LHCN-M2 (cell line): ENCODE measurements at places on chromosomes 2 and 18. TPM values are rescaled to one million over a fixed set of nuclear protein-coding genes. Genes with fewer than 3 reads are reported as not detected.

DNA sequence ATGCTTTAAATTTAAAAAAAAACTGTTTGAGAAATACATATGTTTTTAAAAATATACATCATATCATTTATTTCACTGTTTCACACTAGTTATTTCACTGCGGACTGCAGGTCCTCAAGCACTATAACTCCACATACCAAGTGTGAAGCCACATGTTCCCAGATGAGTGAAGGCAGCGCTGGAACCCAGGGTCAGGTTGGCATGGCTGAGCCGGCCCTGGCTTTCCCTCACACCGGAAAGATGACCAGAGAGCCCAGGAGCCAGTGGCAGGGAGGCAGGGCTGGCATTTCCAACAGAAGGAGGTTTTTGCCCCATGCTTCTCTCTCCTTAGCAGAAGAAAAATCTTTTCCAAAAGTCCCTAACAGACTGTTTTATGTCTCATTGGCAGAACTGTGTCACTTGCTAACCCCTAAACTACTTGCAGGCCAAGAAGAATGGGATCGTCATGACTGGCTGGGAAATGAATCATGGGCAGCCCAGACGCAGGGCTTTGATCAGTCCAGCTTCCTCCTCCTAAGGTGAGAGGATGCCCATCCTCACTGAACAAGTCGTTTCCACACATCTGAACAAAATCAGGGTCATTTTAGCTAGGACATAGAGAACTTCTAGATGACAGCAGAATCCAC, 287.6 kb upstream of the HNRNPA3 start:
- no peak for DNase-seq

DNA sequence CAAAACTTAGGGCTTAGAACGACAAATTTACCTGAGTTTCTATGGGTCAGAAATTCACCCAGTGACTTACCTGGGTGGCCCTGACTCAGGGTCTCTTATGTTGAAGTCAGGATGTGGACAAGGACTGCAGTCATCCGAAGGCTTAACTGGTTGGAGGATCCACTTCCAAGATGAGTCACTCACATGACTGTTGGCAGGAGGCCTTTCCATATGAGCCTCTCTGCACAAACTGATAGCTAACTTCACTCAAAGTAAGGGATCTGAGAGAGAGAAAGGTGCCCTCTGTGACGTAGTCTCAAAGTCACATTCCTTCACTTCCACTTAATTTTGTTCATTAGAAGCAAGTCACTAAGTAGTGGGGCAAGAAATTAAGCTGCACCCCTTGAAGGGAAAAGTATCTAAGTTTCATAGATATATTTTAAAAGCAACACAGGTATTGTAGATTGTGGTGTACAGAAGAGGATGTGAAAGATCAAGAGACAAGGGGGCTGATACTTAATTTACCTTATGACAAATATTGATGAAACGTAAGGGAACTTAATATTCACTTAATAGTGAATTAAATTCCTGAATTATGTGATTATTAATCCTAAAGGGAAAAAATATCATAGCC, 48.4 kb downstream of the TANK start:
- DNase-seq, result peak; percentile 84

GRCh38 chr18:23837591-23837990, 148.3 kb downstream of the LAMA3 start:
- peak; percentile 69 for DNase-seq

DNA sequence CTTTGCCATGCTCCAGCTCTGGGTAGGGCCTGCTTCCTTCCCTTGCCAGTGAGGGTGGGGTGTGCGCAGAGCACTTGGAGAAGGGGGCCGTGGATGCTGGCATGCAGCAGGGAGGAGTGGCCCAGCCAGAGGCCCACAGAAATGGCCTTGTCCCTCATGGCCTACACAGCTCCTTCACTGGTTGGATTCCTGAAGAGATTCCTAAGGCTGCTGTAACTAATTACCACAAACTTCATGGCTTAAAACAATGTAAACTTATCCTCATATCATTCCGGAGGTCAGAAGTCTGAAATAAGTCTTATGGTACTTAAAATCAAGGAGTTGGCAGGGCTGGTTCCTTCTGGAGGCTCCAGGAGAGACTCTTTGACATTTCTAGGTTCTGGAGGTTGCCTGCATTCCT, 195.2 kb downstream of the GLI2 start:
- DNase-seq, result no peak

- peak; percentile 45 for DNase-seq
Measured at GRCh38 chr2:176079831-176080539, 3.8 kb downstream of the EVX2 start.

DNA sequence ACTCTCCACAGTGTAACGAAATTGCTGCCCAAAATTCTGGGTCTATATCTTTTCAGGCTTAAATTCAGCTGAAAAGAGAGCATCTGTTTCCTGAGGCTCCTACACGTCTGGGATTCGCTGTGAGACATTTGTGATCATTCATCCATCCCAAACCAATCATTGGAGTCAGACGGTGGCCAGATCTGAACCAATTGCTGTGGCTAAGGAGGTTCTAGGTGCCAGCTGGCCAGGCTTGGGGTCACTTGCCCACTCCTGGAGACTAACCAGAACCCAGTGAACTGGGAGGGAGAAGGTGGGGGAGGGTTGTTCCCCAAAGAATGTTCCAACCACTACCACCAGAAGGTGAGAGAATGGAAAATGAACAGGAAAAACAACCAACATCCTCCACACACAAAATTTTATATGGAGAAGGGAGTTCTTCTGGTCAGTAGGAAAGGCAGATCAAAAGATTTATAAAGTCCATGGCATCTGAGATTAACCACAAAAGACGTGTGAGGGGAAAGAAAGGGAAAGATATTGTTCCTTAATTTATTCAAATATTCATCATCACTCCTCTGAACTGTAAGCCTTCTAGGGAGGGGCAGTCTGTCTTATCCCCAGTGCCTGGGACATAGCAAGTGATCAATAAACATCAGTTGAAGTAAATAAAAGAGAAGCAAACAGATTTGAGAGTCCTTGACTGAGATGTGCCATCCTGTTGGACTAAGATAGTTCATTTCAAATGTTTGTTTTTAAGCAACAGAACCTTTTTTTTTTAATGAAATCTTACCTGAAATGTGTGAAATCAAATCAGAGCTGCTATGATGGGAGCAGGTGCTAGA, 3.0 kb upstream of the RTKN start:
- no peak for DNase-seq

- DNase-seq, result no peak
Measured at GRCh38 chr18:3032721-3033120, 19.8 kb upstream of the LPIN2 start.

- peak; percentile 51 for DNase-seq
Measured at GRCh38 chr2:60961457-60961856, 56.1 kb upstream of the PEX13 start.

DNA sequence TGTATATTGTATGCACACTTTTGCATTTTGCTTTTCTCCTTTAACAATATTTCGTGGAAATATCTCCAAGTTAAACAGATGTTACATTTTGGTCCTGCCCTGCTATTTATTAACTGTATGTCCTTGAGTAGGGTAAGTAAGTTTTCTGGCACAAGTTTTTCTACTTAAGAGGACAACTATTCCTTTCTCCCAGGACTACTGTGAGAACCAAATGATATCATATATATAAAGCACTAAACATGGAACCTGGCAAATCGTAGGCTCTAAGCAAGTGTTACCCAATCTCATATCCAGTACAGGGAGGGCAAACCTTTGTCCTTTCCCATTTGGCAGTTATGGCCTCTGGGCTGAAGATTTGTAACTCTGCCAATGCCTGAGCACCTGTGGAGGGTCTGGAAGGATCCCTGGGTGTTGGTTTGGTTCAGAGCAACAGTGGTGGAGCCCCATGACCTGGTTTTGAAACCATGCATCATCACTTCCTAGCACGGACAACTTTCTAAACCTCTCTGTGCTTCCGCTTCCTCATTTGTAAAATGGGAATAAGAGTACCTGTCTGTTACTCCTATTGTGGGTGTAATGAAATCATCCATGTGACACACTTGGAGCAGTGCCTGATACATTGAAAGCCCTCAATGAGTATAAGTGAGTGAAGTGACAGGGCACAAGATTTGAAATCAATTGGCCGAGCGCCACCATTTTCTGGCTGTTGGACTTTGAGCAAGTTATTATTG, 28.3 kb upstream of the ICOS start:
- DNase-seq, result no peak

- DNase-seq, result no peak
Measured at GRCh38 chr18:37394610-37394965, 171.0 kb downstream of the CELF4 start.

DNA sequence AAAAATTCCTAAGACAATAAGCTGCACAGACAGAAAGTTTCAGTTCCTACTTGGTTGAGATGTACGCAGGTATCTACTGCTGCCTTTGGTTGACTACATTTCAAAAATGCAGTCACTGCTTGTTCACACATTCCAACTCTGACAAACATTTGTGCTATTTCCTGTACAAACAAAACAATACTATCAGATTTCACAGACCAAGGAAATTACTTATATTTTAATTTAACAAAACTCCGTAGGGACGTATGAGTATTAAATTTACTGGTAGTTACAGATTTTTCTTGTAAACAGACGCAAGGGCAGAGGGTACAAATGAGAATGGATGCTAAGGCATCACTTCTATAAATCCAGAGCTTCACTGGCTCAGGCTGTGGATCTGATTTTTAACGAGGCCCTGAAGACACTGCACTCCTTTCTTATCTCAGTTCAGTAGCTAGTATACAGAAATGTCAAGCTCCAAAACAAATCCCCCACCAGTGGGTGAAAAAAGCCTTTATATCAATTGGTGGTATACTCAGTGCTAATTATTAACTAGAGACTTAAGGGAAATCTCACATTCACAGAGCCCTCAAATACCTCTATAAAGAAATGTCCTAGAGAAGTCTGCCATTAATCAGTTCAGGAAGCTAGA, 31.7 kb upstream of the TTC32 start:
- peak; percentile 87 for DNase-seq

The NT5DC4 gene
- not detected in 2 replicates for total RNA-seq

The DPP10 gene
- not detected in 2 replicates for total RNA-seq

The SLC5A7 gene
- not detected in 2 replicates for total RNA-seq

The CEP76 gene
- total RNA-seq, result 12.9 and 13.8 TPM in 2 replicates

The TCF23 gene
- not detected in 2 replicates for total RNA-seq

The ONECUT2 gene
- under 0.01 TPM in 2 replicates for total RNA-seq
